ENCODE measurements at places on chromosomes 1 and 21. TPM values are rescaled to one million over a fixed set of nuclear protein-coding genes. Genes with fewer than 3 reads are reported as not detected.

Gene SPATA46
- not detected for total RNA-seq

DNA sequence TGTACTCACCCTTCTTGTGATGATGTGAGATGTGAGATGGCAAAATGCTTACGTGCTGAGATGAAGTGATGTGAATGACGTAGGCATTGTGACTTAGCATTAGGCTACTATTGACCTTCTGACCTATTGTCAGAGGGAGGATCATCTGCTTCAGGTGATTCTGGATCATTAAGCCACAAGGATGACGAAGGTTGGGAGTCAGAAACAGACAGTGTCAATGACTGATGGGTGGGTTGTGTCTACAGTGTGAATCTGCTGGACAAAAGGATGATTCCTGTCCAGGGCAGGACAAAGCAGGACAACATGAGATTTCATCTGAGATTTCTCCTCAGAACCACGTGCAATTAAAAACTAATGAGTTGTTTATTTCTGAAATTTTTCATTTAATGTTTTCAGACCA, 129.0 kb downstream of the GABPA start:
- no peak for DNase-seq

- no peak for DNase-seq
Measured at GRCh38 chr1:221937155-221937953, 195.5 kb upstream of the DUSP10 start.

DNA sequence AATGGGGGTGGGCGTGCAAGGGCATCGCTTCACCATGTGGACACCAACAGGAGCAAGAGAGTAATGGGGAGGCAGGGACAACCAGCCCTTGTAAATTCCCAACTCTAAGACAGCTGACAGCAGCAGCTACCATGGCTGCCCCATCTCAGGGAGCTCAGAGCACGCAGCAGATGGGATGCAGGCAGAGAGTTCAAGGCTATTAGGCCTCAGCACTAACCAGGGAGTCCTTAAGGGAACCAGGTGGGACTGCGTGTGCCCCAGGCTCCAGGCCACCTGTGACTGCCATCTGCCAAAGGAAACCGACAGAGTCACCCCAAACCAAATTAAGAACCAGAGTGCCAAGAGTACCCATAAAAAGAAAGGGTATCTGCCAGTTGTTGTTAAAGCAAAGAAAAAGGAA, 33.7 kb upstream of the PRDM2 start:
- no peak for DNase-seq

Gene MR1
- 33.0 TPM for total RNA-seq

DNA sequence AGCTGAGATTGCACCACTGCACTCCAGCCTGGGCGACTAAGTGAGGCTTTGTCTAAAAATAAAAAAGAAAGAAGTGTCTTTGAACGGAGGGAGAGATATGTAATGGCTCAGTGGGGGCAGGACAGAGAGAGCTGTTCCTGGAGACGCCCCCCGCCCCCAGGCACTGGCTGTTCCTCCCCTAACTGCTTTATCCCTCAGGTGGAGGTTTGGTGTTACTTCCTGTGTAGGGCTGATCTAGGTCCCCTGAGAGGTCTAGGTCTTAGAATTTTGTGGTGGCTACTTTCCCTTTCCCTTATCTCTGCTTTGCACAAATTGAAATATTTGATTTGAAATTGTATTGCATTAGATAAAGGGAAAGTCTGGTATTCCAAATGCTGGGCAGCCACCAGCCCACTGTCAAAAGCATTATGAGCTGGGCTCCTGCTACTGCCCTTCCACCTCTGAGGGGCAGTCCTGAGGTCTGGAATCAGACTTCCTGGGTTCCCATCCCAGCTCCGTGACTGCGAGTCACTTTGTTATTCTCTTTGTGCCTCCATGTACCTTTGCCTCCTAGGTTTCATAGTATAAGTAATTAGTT, 134.8 kb upstream of the KIF26B start:
- no peak for DNase-seq

Gene FCER1A
- total RNA-seq: not detected

GRCh38 chr1:12486401-12487005, 131.5 kb downstream of the DHRS3 start:
- DNase-seq: no peak

GRCh38 chr1:101013776-101014175, 11.8 kb downstream of the DPH5 start:
- DNase-seq: no peak

DNA sequence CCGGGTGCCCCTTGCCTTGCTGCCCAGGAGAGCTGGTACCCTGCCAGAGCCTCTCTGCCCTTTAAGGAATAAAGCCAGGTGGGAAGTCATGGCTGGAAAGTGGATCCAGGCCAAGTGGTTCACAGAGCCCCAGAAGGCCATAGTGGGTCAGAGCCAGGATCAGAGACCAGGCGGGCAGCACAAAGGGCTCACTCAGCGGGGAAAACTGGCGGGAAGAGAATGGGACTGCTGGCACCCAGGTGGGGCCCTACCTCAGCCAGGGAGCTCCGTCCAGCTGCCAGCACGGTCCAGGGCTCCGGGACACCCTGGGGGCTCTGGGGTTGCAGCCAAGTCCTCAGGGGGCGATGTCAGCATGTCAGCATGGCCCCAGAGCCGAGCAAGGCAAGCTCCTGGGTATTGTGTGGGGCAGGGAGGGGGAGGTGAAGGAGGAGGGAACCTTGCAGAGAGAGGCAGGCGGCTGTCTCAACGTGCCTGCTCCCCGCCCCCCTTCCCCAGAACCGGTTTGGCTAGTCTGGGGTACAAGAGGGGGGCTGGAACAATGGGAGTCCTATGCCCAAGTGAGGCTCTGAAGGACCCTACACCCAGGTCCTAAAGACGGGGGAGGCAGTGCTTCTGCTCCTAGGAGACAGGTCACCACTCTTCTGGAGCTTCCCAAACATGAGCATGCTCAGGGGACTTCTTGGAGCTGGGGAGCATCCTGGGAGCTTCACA, at the start of gene ARHGEF19:
Gene ARHGEF19, minus strand, starts transcription at position 402 of the 711 bp plus-strand sequence. CDS start 3,598 bp downstream, outside the sequence.
- DNase-seq: peak; percentile 21

GRCh38 chr1:205629751-205630150, 2.1 kb downstream of the ELK4 start:
- DNase-seq: no peak

Gene LORICRIN
- total RNA-seq: not detected

DNA sequence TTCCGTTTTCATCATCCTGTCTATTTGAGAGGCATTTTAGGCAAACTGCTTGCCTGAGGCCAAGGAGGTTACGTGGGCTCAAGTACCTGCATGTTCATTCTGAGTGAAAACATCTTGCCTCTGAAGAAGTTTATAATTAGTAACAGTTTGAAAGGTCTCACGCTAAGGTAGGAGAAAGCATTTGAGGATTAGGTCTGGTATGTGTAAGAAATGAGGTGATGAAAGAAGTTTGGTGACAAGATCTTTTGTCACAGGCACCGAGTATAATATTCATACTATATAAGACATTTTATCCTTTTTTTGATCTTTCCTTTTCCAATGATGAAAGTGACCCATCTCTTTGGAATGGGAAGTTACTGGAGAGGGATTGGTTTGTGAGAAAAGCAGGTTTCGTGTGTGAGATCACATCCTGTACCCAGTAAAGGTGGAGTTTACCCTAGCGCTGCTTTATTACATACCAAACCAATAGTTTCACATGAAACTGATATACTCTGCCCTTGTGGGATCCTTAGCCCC, 98.7 kb upstream of the PDC start:
- no peak for DNase-seq

- DNase-seq: no peak
Measured at GRCh38 chr1:197958438-197959305, 41.5 kb downstream of the LHX9 start.

- no peak for DNase-seq
Measured at GRCh38 chr1:91689641-91690481, 189.2 kb downstream of the CDC7 start.

DNA sequence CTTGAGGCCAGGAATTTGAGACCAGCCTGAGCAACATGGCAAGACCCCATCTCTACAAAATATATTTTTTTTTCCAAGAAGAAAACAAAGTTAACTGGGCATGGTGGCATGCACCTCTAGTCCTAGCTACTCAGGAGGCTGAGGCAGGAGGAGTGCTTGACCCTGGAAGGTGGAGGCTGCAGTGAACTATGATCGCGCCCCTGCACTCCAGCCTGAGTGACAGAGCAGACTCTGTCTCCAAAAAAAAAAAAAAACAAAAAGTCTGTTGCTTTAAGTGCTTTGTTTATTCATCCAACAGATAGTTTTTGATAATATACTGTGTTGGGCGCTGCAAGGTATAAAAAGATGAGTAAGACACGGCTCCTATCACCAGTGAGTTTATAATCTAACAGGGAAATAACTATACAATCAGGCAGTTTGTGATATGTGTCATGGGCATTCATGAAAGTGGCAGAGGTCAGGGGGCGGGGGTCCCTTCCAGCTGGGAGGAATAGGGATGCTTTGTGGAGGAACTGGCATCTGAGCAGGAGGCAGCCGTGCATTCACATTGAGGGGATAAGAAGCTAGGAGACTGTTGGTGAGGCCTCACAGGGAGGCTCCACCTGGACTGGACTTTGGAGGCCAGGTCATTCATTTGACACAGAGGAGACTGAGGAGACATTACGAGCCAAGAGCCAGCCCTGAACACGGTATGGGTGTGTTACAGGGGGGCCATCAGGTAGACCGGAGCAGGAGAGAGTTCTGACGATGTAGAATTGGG, 67.3 kb upstream of the ERRFI1 start:
- no peak for DNase-seq

- no peak for DNase-seq
Measured at GRCh38 chr1:73205294-73205973, 923.1 kb upstream of the NEGR1 start.

- DNase-seq: no peak
Measured at GRCh38 chr1:36947384-36947783, 86.9 kb downstream of the GRIK3 start.

DNA sequence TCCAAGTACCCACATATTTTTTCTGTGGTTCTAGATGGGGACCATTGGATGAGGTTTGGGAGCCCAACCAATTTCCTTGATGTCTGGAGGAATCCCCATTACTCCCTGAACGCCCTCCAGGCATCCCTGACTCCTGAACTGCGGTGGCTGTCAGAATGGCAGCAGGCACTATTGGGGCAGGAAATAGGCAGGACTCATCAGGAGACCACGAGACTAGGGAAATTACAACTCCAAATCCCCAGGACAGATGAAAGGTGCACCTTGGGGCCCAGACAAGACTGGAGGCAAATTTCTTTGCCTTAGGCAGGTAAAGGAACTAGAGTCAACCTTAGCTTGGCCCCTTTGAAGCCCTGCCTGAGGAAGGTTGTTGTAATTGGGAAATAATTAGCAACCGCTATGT, 1.1 kb downstream of the CGN start:
- no peak for DNase-seq

- DNase-seq: no peak
Measured at GRCh38 chr1:175195798-175196197, 3.2 kb upstream of the KIAA0040 start.

Gene RHBG
- total RNA-seq: not detected

Gene EDEM3
- 44.2 TPM for total RNA-seq

DNA sequence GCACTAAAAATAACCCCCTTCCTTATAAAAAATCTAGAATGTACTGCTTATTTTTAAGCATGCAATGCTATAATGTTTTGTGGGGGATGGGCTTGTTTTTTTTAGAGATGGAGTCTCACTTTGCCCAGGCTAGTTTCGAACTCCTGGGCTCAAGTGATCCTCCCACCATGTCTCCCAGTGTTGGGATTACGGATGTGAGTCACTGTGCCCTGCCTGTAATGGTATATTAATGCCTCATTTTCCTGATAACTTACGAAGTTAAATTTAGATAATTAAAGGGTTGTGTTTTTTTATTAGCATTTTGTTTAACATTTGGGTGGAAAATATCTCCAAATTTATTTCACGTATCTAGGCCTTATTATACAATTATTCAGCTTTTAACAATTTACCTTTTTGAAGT, 6.5 kb downstream of the RNF11 start:
- DNase-seq: no peak

Gene SLAMF6
- not detected for total RNA-seq

Gene PALMD
- 5.6 TPM for total RNA-seq

DNA sequence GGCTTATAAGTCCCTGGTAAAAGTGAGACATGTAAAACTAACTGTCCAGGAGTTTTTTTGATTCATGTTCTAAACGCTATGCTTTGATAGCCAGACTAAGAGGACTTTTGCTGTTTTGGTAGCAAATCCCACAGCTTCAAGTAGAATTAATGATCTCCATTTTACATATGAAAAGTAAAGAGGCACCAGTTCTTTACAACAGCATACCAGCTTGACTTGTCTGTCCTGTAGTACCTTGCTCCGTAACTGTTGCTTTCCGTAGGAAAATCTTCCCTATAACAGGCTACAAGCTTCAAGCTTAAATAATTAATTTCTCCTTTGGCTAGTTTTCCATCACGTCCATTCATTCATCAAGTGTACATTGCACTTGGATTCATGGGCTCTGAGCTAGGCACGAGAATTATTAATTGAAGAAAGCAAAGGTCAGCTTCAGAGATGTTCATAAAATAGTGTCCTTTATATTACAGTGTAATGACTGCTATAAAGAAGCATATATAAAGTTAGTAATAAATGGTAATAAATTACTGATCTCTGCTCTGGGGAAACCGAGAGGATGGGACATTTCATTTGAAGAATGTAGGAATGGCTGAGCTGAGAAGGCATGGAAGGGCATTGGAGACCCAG, 29.2 kb downstream of the B3GALT5 start:
- DNase-seq: no peak

GRCh38 chr1:10958614-10959013, 53.8 kb upstream of the TARDBP start:
- DNase-seq: peak; percentile 23

DNA sequence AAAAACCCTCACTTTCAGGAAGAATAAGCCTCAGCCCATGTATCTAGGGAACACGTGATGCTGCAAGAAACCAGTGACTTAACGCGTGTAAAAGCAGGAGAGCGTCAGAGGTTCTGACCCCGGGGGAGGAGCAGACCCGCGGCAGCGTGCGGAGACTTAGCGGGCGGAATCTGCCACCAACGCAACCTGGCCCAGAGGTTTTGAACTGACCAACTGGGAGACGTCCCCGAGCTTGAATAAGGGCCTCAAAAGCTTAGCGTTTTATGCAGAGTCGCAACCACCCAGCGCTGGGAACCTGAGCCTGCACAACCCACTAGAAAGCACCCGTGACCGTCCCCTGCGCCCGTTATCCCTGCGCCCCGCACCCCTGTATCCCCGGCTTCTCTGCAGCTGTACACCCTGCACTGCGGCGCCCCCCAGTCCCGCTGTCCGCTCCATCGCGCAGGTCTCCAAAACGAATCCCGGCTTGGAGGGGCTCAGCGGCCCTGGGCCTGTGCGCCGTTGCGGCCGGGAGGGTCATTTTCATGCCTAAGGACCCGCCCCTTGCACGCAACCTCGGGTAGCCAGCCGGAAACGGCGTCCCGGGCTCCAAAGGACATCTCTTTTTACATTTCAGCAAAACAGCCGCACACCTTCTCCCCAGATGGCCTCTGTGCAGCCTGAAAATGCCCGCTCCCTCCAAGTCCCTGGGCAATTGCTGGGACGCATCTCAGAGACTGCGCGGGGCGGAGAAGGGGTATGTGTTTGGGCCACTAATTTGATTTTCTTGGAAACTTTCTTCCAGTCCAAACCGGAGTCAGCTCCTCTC, 29.4 kb upstream of the TRIM17 start:
- DNase-seq: peak; percentile 98

DNA sequence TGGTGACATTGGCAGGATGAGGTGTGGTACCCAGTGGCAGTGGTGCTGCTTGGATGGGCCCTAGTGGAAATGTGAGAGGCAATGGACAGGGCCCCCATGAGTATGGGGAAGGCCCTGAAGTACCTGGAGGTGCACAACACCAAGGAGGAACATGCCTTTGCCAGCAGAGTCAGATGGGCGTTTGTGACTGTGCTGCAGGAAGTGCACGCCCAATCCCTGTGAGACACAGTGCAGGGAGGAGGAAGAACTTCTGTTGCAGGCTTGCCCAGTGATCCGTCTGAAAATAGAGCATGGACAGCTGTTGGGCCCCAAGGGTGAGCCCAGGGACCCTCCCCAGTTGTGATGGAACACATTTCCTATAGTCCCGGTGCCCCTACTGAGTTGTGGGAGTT, 42.7 kb downstream of the GJA5 start:
- DNase-seq: no peak

Data from osteoblast (primary cell).